Stimulated activated CD4-positive, alpha-beta T cell treated with anti-CD3 and anti-CD28 coated beads, TNF-alpha, amount 100 ng/mL, for 4 hours (primary cell): ENCODE measurements at places on chromosomes 16 and 17.

GRCh38 chr17:27572665-27573064, 58.3 kb upstream of the LGALS9 start:
- DNase-seq, result no peak

DNA sequence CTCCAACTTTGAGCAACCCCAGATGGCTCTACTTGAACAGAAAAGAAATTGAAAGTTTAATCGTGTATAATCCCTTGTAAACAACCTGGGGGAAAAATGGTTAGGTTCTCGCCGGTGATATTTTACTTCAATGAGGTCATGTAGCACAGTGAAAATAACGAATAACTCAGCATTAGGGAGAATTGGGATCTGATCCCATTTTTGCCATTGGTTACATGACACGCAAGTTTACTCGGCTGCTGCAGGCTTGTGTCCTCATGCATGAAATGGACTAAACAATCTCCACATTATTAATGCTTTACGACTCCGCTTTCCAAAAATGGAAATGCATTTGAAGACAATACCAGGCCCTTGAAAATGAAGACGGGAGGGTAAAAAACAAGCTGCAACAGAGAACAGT, 45.5 kb upstream of the LRRC37A3 start:
- no peak for DNase-seq

GRCh38 chr17:66353937-66354401, 51.6 kb downstream of the PRKCA start:
- DNase-seq, result no peak

- no peak for DNase-seq
Measured at GRCh38 chr17:17196776-17197175, 9.4 kb downstream of the PLD6 start.

DNA sequence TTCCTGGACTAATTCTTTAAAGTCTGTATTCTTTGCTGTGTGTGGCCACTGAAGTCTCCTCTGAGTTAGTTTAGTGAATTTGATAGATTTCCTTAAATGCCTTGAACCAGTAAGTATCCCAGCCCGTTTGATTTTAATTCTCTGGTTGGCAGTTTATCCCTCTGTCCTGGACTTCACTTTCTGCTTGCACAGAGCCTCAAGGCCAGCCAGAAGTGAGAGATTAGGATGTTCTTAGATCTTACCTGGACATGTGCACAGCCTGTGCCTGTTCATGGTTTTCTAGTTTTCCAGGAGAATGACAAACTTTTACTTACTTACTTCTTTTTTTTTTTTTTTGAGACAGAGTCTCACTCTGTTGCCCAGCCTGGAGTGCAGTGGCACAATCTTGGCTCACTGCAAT, 10.8 kb upstream of the SLC38A7 start:
- no peak for DNase-seq

DNA sequence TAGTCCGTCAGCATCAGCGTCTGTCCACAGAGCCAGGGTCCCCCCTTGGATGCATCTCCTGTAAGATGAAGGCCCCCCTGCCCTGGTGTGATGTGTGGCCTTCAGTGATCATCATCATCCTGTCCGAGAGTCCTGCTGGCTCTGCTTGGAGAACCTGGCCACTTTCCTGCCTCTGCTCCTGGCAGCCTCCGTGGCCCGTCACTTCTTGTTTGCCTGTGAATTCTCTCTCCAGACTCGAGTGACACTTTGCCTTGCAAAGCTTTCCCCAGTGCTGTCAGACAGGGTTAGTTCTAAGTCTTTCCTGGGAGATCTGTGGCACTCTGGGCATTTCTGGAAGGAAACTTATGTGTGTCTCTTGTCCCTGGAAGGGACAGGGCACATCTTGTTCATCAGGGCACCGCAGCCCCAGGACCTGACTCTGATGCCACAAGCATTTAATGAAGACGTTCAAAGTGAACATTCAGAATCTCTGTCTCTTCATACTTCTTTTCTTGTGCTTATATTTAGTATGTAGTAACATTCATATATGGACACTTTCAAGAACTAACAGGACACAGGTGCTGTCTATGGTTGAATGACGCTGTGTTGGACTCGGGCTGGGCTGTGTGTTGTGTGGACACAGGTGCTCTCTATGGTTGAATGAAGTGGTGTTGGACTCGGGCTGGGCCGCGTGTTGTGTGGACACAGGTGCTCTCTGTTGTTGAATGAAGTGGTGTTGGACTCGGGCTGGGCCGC, 68.5 kb downstream of the RPTOR start:
- no peak for DNase-seq

GRCh38 chr16:7651803-7652570, 319.3 kb downstream of the RBFOX1 start:
- DNase-seq, result no peak

- no peak for DNase-seq
Measured at GRCh38 chr17:81114351-81115093, 50.8 kb upstream of the PVALEF start.

DNA sequence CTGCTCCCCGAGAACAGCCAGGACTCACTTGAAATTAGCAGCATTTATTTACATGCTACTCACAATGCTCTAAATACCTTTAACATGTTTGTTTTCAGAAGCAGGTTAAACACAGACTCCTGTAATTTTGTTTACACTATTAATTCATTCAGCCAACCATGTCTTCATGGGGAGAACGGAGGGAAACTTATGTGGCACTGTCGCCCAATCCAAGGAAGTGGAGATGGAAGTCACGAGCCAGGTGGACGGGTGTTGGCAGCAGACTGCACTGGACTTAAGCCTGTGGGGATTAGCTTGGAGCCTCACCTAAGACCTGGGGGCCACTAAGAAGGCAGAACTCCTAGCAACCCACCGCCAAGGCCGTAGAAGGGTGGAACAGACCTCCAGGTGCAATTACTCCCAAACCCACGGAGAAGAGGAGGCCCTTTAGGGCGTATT, 8.8 kb upstream of the GFAP start:
- no peak for DNase-seq

- DNase-seq, result no peak
Measured at GRCh38 chr17:62064029-62064790, 868 bp downstream of the MED13 start.

GRCh38 chr16:49635591-49636581, 220.0 kb downstream of the ZNF423 start:
- no peak for DNase-seq

GRCh38 chr16:87223656-87224248, 93.4 kb downstream of the C16orf95 start:
- DNase-seq, result no peak

DNA sequence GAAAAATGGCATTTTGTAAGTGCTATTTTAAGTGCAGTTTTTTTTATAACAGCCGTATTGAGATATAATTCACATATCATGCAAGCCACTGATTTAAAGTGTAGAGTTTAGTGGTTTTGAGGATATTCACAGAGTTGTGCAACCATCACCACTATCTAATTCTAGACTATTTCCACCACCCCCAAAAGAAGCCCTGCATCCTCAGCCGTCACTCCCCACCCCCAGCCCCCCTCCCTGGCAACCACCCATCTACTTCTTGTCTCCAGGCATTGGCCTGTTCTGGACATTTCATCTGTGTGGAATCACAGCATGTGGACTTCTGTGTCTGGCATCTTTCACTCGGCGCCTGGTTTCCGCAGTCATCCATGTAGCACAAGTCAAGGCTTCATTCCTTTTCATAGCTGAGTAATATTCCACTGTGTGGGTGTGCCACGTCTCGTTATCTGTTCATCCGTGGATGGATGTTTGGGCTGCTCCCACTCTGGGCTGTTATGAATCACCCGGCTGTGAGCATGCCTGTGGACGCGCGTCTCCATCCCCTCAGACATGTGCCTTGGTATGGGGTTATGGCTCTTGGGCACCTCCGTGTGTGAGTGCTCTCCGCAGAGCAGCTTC, 138.4 kb upstream of the CIBAR2 start:
- no peak for DNase-seq
